ENCODE measurements at places on chromosomes 12 and 14. TPM values are rescaled to one million over a fixed set of nuclear protein-coding genes. Genes with fewer than 3 reads are reported as not detected.

DNA sequence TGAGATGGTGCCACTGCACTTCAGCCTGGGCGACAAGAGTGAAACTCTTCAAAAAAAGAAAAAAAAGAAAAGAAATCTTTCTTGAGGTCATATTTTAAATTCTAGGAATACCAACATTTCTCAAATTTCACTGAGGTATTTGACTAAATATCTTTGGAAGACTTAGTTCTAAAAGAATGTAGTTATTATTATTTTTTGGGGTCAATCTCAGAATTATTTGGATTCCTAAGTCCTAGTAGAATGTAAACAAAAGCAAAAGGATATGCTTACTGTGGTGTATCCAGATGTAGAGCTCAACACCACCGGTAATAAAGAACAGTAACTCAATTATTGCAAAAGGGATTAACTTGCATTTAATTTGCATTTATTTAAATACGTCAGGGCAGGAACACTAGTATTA lies 25.0 kb downstream of the PRICKLE1 start:
- DNase-seq: no peak
- H3K36me3 ChIP-seq: no peaks in the 10 kb centered on the region
- no peaks in the 10 kb centered on the region for H3K4me1 ChIP-seq
- H3K27me3 ChIP-seq: no peaks in the 10 kb centered on the region
- no peak overlapping the region for H3K4me3 ChIP-seq

GRCh38 chr12:53738406-53739213 lies 11.4 kb upstream of the CALCOCO1 start:
- peaks cover 26% of the 10 kb centered on the region for H3K4me1 ChIP-seq
- peak; percentile 64 for DNase-seq
- H3K27ac ChIP-seq: no peak overlapping the region
- H3K27me3 ChIP-seq: peaks cover 58% of the 10 kb centered on the region
- no peak overlapping the region for H3K4me3 ChIP-seq
- no peaks in the 10 kb centered on the region for H3K36me3 ChIP-seq

- no peaks in the 10 kb centered on the region for H3K27me3 ChIP-seq
- no peak for DNase-seq
- no peak overlapping the region for H3K4me3 ChIP-seq
Observed at GRCh38 chr14:42929806-42930480, 1323.3 kb downstream of the LRFN5 start.

The NRL gene
- total RNA-seq: 3.3 TPM

The DPY19L2 gene
- 1.3 TPM for total RNA-seq

The RNASE1 gene
- total RNA-seq: not detected

The RFLNA gene
- total RNA-seq: not detected

The BRAP gene
- total RNA-seq: 27.8 TPM

All from natural killer cell (primary cell).